ENCODE measurements at places on chromosomes 7 and 10.

GRCh38 chr10:35225204-35225603 lies 98.6 kb downstream of the CREM start:
- DNase-seq: no peak

- DNase-seq: no peak
Observed at GRCh38 chr7:129202058-129202777, 13.8 kb downstream of the SMO start.

DNA sequence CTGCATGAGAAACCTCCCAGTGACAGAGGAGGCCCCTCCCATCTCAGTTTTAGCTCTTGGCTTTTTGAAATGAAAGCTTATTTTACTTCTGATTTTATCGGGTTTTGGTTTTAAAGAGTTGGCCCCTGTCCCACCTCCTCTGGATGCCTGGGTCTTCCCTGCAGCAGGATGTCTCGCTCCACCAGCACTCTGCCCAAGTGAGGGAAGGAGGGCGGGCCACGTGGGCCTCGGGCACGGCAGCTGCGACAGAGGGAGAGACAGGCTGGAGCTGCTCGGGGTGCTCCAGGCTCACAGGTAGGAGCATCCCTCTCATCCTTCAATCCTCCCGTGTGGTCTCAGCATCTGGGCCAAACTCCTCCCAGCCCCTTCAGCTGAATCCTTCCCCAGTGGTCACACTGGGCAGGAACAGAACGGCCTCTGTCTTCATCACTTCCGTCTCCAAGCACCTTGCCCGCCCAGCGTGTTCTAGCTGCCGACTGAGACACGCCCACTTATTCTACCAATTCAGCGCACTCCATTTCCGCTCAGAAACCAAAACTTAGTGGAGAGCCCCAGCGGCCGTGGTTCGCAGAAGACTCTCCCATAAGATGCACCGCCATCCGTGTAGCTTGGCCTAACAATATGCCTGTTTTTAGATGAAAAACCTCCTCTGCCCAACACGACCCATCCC lies 222.9 kb downstream of the GLRX3 start:
- DNase-seq: no peak

DNA sequence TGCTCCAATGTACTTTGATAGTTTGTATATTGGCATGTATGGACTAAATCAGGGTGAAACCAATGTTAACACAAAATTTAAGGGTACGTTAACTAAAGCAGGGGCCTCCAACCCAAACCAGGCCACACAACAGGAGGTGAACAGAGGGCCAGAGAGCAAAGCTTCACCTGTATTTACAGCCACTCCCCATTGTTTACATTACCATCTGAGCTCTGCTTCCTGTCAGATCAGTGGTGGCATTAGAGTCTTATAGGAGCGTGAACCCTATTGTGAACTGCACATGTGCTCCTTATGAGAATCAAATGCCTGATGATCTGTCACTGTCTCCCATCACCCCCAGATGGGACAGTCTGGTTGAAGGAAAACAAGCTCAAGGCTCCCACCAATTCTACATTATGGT lies 62.0 kb upstream of the SCIN start:
- no peak for DNase-seq

- DNase-seq: no peak
Observed at GRCh38 chr7:82615527-82615926, 171.9 kb upstream of the CACNA2D1 start.

DNA sequence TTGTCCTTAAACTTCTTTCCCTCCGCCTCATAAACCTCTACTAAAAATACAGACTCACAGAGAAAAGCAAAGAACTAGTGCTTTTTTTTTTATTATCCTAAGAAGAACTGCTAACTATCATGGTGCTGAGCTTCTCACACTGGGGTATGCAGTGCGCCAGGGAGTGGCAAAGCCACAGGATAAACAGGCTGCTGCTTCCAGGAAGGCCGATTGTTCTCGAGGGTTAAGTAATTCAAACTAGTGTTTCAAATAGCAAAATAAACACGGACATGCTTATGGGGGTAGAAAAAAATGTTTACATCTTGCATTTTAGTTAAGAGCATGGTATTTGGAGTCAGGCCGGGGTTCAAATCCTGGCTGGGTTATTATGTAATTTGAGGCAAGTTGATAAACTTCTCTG lies 157.0 kb downstream of the TAX1BP1 start:
- DNase-seq: no peak

- DNase-seq: no peak
Observed at GRCh38 chr10:129918836-129919235, 45.2 kb downstream of the EBF3 start.

GRCh38 chr10:79057481-79058275 lies 11.1 kb upstream of the ZMIZ1 start:
- no peak for DNase-seq

DNA sequence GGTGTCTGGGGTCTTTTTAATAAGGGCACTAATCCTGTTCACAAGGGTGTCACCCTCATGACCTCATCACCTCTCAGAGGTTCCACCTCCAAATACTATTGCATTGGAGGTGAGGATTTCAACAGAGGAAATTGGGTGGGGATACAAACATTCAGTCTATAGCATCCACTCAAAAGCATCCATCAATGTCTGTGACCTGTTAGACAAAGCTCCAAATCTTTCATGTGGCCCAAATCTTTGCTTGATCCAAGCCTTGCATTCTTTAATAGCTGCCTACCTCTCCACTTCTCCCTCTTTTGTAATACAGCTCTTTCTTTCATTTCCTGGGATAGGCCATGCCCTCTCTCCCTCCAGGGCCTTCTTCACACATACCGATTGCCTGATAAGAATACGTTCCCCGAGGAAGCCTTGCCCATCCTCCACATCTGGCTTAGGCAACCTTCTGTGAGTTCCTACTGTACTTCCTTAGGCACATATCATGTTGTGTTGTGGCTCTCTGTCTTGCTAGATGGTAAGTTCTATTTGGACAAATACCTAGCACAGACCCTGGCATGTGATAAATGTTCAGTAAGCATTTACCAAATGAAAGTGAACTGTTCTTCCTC lies 66.1 kb downstream of the CREM start:
- no peak for DNase-seq

DNA sequence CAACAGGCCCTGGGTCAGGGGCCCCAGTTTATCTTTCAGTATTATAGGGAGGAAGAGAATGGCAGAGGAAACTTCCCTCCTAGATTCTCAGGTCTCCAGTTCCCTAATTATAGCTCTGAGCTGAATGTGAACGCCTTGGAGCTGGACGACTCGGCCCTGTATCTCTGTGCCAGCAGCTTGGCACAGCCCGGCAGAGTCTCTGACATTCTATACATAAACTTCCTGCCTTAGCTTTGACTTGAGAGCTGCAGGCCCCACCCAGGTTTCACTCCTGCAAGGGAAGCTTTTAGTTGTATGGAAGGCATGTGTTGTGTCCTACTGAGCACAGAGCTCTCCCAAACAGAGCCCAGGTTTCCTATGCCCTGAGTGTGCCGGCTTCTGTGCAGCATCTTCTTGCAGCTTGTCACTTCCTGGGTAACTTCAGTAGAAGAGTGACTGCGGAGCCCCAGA lies 205.6 kb upstream of the PRSS58 start:
- no peak for DNase-seq
